ENCODE measurements at places on chromosomes 5 and 9. TPM values are rescaled to one million over a fixed set of nuclear protein-coding genes. Genes with fewer than 3 reads are reported as not detected.

DNA sequence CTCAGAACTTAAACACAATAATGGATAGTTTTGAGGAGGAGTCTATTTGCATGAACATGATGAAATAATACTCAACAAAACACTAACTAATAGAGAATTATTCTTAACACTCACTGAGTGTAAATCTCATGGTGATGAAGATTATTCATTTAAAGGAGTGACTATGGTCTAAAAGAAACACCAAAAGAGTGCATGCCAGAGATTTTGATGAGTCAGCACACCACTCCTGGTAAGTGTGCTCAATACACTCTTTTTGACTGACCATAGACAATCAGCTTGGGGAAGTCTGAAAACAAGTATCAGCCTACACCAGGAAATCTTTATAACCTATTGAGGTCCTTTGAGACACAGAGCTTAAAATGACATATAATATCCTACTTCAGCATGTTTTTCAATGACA lies 6.8 kb upstream of the FST start:
- H3K4me1 ChIP-seq, result peaks cover 2% of the 10 kb centered on the region
- no peak overlapping the region for H3K4me3 ChIP-seq
- peaks cover 74% of the 10 kb centered on the region for H3K27me3 ChIP-seq
- no peak for DNase-seq
- no peak overlapping the region for H3K27ac ChIP-seq

DNA sequence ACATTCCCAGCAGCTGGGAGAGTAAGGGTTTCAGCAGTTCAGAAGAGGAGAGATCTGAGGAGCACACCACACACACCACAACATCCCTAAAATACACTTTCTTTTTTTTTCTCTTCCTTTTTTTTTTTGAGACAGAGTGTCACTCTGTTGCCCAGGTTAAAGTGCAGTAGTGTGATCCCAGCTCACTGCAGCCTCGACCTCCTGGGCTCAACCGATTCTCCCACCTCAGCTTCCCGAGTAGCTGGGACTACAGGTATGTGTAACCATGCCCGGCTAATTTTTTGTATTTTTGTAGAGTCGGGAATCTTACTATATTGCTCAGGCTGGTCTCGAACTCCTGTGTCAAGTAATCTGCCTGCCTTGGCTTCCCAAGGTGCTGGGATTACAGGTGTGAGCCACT lies 9.7 kb upstream of the UBAP1 start:
- no peaks in the 10 kb centered on the region for H3K27me3 ChIP-seq
- DNase-seq, result no peak
- H3K4me3 ChIP-seq, result no peak overlapping the region
- H3K36me3 ChIP-seq, result peaks cover 2% of the 10 kb centered on the region
- H3K4me1 ChIP-seq, result peaks cover 8% of the 10 kb centered on the region

The ABLIM3 gene
- not detected for total RNA-seq

- H3K27me3 ChIP-seq, result no peaks in the 10 kb centered on the region
- no peak overlapping the region for H3K4me3 ChIP-seq
Measured at GRCh38 chr5:112533362-112533761, 114.3 kb upstream of the EPB41L4A start.

DNA sequence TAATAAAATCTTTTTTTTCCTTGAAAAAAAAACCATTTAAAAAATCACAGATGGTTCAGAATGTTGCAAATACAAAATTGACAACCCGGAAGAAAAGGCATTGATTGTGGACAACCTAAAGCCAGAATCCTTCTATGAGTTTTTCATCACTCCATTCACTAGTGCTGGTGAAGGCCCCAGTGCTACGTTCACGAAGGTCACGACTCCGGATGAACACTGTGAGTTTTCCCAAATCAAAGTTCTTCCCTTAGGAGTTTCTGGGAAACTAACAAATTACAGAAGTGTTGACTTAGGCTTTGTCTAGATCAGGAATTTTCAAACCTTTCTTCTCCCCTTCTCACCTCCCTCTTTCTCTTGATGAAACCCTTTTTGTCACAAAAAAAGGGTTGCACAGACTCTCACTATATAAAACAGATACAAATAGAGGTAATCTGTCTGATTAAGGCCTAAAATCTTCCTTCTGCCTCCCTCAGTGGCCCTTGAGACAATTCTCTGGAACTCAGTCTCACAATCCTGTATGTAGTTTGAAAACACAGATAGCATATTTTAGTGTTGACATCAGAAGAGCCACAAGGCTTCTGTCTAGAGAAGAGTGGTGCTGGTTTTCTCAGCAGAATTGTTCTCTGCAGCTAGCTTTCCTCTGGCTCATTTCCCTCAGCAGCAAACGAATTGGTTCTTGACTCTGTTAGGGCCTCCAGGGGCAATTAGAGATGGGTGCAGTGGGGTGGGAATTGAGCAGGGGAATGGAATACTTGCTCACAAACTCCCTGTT lies 79.5 kb downstream of the OSMR start:
- DNase-seq, result no peak
- peaks cover 46% of the 10 kb centered on the region for H3K27me3 ChIP-seq
- no peaks in the 10 kb centered on the region for H3K4me1 ChIP-seq
- H3K27ac ChIP-seq, result no peak overlapping the region

GRCh38 chr5:36029914-36030313 lies 36.8 kb downstream of the UGT3A2 start:
- no peaks in the 10 kb centered on the region for H3K4me1 ChIP-seq
- H3K27me3 ChIP-seq, result no peaks in the 10 kb centered on the region
- H3K36me3 ChIP-seq, result no peaks in the 10 kb centered on the region
- no peak overlapping the region for H3K27ac ChIP-seq

- no peak overlapping the region for H3K27ac ChIP-seq
- no peaks in the 10 kb centered on the region for H3K27me3 ChIP-seq
- no peaks in the 10 kb centered on the region for H3K4me1 ChIP-seq
- H3K4me3 ChIP-seq, result no peak overlapping the region
Measured at GRCh38 chr5:34886392-34887119, 28.7 kb downstream of the RAD1 start.

- peaks cover 4% of the 10 kb centered on the region for H3K27me3 ChIP-seq
- no peak overlapping the region for H3K4me3 ChIP-seq
- H3K27ac ChIP-seq, result no peak overlapping the region
- no peaks in the 10 kb centered on the region for H3K36me3 ChIP-seq
- DNase-seq, result no peak
Measured at GRCh38 chr5:167766957-167767356, 524.5 kb upstream of the WWC1 start.

The RICTOR gene
- 19.7 TPM for total RNA-seq

GRCh38 chr5:171162165-171162564 lies 146.9 kb upstream of the TLX3 start:
- no peak overlapping the region for H3K27ac ChIP-seq
- H3K36me3 ChIP-seq, result no peaks in the 10 kb centered on the region
- H3K4me1 ChIP-seq, result no peaks in the 10 kb centered on the region
- H3K27me3 ChIP-seq, result no peaks in the 10 kb centered on the region
- no peak for DNase-seq

DNA sequence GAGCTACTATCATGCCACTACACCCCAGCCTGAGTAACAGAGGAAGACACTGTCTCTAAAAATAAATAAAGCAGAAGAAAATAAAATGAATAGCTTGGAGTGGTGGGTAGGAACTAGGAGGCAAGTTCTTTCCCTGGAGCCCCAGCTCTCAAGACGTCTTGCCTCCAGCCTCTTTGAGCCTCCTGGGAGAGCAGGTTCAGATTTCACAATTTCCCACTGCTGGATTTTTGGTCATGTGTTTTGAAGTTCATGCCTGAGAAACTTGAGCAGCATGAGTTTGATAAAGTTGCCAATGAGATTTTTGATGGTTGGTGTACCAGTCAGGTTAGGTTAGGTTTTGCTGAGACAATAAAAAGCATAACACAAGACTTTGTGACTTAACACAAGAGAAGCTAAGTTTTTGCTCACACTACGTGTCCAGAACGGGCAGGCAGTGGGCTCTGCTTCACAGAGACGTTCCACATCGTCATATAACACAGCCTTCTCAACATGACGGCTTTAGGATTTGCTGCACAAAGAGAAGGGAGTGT lies 4.1 kb upstream of the CCDC69 start:
- H3K27me3 ChIP-seq, result no peaks in the 10 kb centered on the region
- no peaks in the 10 kb centered on the region for H3K36me3 ChIP-seq
- H3K27ac ChIP-seq, result no peak overlapping the region
- H3K4me3 ChIP-seq, result no peak overlapping the region

The SHISAL2B gene
- total RNA-seq, result not detected

The IL13 gene
- 0.44 TPM for total RNA-seq

GRCh38 chr9:136900988-136901515 lies 14.7 kb downstream of the TRAF2 start:
- H3K27me3 ChIP-seq, result no peaks in the 10 kb centered on the region
- DNase-seq, result no peak
- peak overlapping the region; percentile 99 for H3K27ac ChIP-seq
- peaks cover 29% of the 10 kb centered on the region for H3K36me3 ChIP-seq
- no peak overlapping the region for H3K4me3 ChIP-seq

The SPAAR gene
- not detected for total RNA-seq

DNA sequence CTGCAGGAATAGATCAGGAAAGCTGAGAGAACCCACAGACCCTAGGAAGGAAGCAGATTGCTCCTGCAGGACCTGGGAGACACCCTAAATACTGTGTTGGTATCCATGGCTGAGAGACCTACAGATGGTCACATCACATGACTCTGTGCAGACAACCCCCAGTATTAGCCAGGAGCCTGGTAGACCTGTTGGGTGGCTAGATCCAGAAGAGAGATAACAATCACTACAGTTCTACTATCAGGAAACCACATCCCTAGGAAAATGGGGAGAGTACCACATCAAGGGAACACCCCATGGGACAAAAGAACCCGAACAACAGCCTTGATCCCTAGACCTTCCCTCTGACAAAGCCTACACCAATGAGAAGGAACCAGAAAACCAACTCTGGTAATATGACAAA lies 24.2 kb upstream of the MELK start:
- H3K27me3 ChIP-seq, result no peaks in the 10 kb centered on the region
- H3K36me3 ChIP-seq, result no peaks in the 10 kb centered on the region
- no peaks in the 10 kb centered on the region for H3K4me1 ChIP-seq
- H3K4me3 ChIP-seq, result no peak overlapping the region
- DNase-seq, result no peak
- no peak overlapping the region for H3K27ac ChIP-seq

- H3K4me3 ChIP-seq, result no peak overlapping the region
- no peaks in the 10 kb centered on the region for H3K36me3 ChIP-seq
- H3K27ac ChIP-seq, result no peak overlapping the region
- no peak for DNase-seq
Measured at GRCh38 chr5:68332080-68332451, 116.5 kb downstream of the PIK3R1 start.

- no peak overlapping the region for H3K27ac ChIP-seq
- H3K4me1 ChIP-seq, result peaks cover 9% of the 10 kb centered on the region
- H3K27me3 ChIP-seq, result no peaks in the 10 kb centered on the region
- no peak for DNase-seq
- no peaks in the 10 kb centered on the region for H3K36me3 ChIP-seq
Measured at GRCh38 chr9:70107558-70107957, 63.9 kb downstream of the MAMDC2 start.

DNA sequence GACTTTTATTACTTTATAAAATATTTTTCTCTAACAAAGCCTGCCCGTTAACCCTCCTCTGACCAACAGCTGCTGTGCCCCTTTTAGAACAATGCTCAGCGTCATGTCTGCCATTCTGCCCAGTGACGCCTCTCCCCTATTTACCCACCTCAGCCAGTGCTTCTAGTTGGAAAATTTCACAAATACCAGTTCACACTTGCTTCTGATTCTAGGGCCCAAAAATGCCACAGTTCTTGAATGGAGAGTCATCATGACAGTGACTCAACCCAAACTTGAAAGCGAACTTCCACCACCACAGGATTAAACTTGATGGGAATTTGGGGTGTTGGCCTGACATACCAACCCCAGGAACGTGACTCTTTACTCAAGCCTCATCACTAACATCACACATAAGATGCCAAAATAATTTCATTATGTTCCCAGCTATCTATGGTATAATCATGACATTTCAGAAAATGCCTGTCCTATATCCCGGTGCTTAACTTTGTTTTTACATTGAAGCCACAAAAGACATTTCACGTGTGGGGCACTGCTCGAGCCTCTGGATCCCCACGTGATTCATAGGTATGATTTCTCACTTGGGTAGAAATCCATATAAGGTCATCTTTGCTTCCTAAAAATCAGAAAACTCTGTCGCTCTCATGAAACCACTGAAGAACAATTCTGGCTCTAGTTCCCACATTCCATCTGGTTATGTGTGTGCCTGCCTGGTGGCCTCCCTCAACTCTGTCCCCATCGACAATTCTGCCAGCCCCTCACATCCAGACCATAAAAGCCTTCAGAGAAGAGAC lies 220.9 kb downstream of the ACTL7B start:
- no peaks in the 10 kb centered on the region for H3K4me1 ChIP-seq
- H3K27me3 ChIP-seq, result no peaks in the 10 kb centered on the region
- no peak overlapping the region for H3K27ac ChIP-seq
- H3K4me3 ChIP-seq, result no peak overlapping the region

DNA sequence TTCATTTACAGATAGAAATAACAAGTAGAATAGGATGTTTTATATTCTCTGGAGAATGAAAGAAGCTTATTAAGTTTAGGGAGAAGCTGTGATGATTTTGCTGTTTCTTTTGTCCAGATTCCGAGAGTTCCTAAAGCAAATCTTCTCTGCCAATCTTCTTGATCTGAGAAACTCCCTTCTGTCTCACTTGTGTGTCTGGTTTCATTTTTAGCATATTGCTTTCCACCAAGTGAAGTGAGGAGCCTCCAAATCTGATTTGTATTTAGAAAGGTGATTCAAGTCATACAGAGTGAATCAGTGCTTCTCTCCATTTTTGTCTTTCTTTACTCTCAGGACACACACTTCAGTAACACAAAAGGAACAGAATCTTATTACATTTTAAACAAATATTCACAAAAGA lies 48.4 kb downstream of the STX17 start:
- peak overlapping the region; percentile 56 for H3K27ac ChIP-seq
- H3K36me3 ChIP-seq, result peaks cover 28% of the 10 kb centered on the region
- H3K27me3 ChIP-seq, result no peaks in the 10 kb centered on the region
- H3K4me3 ChIP-seq, result no peak overlapping the region
- no peak for DNase-seq

- H3K27me3 ChIP-seq, result no peaks in the 10 kb centered on the region
- H3K27ac ChIP-seq, result no peak overlapping the region
- no peaks in the 10 kb centered on the region for H3K36me3 ChIP-seq
- DNase-seq, result no peak
- H3K4me3 ChIP-seq, result no peak overlapping the region
- H3K4me1 ChIP-seq, result no peaks in the 10 kb centered on the region
Measured at GRCh38 chr5:63011158-63011557, 432.5 kb downstream of the LRRC70 start.

- no peak for DNase-seq
- no peaks in the 10 kb centered on the region for H3K27me3 ChIP-seq
Measured at GRCh38 chr5:173004013-173004412, 20.4 kb downstream of the ATP6V0E1 start.

All from activated naive CD8-positive, alpha-beta T cell treated with anti-CD3 and anti-CD28 coated beads for 36 hours (primary cell).